ENCODE measurements at places on chromosomes 6 and 20. TPM values are rescaled to one million over a fixed set of nuclear protein-coding genes. Genes with fewer than 3 reads are reported as not detected.

Gene BIRC7
- not detected for total RNA-seq

Gene KHDRBS2
- total RNA-seq: not detected

GRCh38 chr6:111623046-111623718 is 17.5 kb upstream of the TRAF3IP2 start:
- H3K27me3 ChIP-seq: no peaks in the 10 kb centered on the region
- no peaks in the 10 kb centered on the region for H3K4me1 ChIP-seq
- no peak overlapping the region for H3K4me3 ChIP-seq

DNA sequence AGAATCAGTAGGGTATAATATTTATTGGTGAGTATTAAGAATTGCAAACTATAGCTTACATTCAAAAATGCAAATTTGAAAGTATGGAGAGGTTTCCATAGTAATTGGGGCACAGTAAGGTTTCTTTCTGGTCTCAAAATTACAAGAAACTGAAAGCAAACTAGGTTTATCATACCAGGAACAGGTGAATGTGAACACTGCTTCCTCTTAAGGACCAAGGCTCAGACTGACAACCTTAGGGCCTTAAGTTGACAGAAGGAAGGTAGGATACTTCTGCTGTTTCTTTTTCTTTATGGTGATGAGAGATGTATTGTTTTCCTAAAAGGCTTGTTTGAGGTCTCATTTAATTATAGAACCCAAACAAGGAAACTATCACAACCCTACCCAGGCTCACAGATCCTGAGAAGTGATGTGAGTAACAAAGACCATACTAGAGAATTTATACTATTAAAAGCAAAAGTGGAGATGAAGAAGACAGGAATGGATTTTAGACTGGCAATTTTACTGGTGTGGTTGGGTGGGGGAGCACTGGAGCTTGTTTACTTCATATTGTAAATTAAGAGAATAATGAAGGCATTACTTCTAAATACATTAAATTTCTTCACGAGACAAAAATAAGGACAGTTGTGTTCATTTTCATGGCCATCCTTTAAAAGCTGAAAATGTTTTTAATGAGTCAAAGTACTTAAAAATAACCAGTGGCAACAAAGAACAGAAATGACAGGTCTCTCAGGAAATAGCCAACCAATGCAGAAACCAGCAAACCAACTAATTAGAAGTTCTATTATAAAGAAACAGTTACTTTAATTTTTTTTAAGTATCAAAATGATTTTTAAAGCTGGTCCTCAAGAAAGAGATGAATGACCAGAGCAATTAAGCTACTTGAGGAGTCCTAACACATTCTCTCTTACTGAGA is 21.3 kb downstream of the STAU1 start:
- DNase-seq: peak; percentile 22
- peaks cover 19% of the 10 kb centered on the region for H3K36me3 ChIP-seq
- peaks cover 38% of the 10 kb centered on the region for H3K4me1 ChIP-seq
- H3K27ac ChIP-seq: peak overlapping the region; percentile 65
- H3K27me3 ChIP-seq: no peaks in the 10 kb centered on the region

GRCh38 chr20:61311656-61312387 is 59.8 kb downstream of the CDH4 start:
- no peak overlapping the region for H3K27ac ChIP-seq
- H3K4me1 ChIP-seq: no peaks in the 10 kb centered on the region
- no peaks in the 10 kb centered on the region for H3K36me3 ChIP-seq
- H3K4me3 ChIP-seq: no peak overlapping the region

- no peak for DNase-seq
- peaks cover 12% of the 10 kb centered on the region for H3K4me1 ChIP-seq
- no peaks in the 10 kb centered on the region for H3K27me3 ChIP-seq
Observed at GRCh38 chr20:3843490-3843889, 3.1 kb upstream of the MAVS start.

GRCh38 chr6:106976270-106976669 is 1.7 kb upstream of the CD24 start:
- H3K4me1 ChIP-seq: peaks cover 23% of the 10 kb centered on the region
- peaks cover 25% of the 10 kb centered on the region for H3K27me3 ChIP-seq
- no peak for DNase-seq
- no peaks in the 10 kb centered on the region for H3K36me3 ChIP-seq
- H3K27ac ChIP-seq: no peak overlapping the region

DNA sequence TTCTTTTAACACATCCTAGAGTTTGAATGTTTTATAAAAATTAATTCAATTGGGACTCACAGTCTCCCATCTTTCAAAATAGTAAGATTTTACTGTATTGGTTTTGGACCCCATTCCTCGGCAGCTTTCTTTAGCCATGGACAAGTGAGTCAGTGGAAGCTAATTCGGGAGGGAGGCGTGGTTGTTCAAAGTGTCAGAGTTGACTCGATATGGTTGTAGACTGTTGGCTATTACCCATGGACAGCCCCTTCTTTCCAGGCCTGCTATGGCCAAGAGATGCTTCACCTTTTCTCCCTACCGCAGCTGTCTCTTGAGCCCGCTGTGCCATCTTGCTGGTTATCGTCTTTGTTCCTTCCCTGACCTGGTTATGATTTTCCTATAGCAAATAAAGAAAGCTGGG is 243.0 kb downstream of the CD83 start:
- no peak overlapping the region for H3K27ac ChIP-seq
- no peak for DNase-seq
- no peaks in the 10 kb centered on the region for H3K4me1 ChIP-seq
- no peaks in the 10 kb centered on the region for H3K36me3 ChIP-seq
- no peak overlapping the region for H3K4me3 ChIP-seq

DNA sequence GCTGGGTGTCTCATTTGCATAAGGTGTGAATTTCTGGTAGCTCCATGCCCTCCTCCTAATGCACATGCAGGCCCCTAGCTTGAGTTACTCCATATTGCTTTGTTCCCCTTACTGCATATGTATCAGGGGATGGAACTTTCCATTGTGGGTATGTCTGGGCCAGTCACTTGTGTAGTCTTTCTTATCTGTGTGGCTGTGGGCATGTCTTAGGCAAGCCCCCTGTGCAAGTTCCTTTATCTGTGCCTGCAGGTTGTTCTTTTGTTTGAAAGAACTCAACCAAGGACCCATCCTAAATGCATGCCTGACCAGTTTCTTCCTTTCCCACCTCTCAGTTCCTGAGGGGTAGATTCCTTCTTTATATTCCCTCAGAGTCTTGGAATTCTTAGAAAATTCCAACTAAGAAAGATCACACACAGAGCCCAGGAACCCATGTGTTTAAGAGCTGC is 23.6 kb downstream of the MBOAT1 start:
- no peaks in the 10 kb centered on the region for H3K4me1 ChIP-seq
- peaks cover 10% of the 10 kb centered on the region for H3K36me3 ChIP-seq
- DNase-seq: no peak
- no peak overlapping the region for H3K4me3 ChIP-seq
- H3K27me3 ChIP-seq: no peaks in the 10 kb centered on the region
- H3K27ac ChIP-seq: no peak overlapping the region

GRCh38 chr6:17705778-17706579 is 746 bp downstream of the NUP153 start:
- peaks cover 39% of the 10 kb centered on the region for H3K4me1 ChIP-seq
- peak overlapping the region; percentile 99 for H3K27ac ChIP-seq
- peak; percentile 81 for DNase-seq
- H3K27me3 ChIP-seq: no peaks in the 10 kb centered on the region
- H3K4me3 ChIP-seq: peak overlapping the region; percentile 93
- H3K36me3 ChIP-seq: no peaks in the 10 kb centered on the region

DNA sequence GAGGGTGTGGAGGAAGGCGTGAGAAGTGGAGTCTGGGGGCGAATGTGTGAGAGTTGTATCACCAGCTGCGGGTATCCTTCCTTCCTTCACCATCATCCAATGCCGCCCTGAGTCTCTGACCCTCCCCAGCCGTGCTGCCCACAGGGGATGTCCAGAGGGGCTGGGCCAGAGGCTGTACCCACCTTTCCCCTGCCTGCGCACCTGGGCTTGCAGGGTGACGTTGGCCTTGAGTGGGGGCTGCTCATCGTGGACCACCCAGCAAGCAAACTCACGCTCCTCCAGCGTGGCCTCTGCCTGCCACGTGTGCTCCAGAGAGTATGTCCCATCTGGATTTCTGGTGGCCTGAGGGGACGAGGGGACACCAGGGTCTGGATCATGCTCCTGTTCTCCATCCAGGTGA is 116.9 kb upstream of the SIRPA start:
- no peak for DNase-seq
- no peak overlapping the region for H3K27ac ChIP-seq
- peaks cover 8% of the 10 kb centered on the region for H3K4me1 ChIP-seq
- H3K4me3 ChIP-seq: no peak overlapping the region
- no peaks in the 10 kb centered on the region for H3K27me3 ChIP-seq
- no peaks in the 10 kb centered on the region for H3K36me3 ChIP-seq

- no peak overlapping the region for H3K4me3 ChIP-seq
- DNase-seq: no peak
- H3K27ac ChIP-seq: no peak overlapping the region
- H3K36me3 ChIP-seq: no peaks in the 10 kb centered on the region
- H3K4me1 ChIP-seq: no peaks in the 10 kb centered on the region
Observed at GRCh38 chr6:139982652-139983295, 608.3 kb upstream of the CITED2 start.

- H3K36me3 ChIP-seq: no peaks in the 10 kb centered on the region
- no peak overlapping the region for H3K27ac ChIP-seq
- peaks cover 23% of the 10 kb centered on the region for H3K4me1 ChIP-seq
- H3K4me3 ChIP-seq: no peak overlapping the region
Observed at GRCh38 chr20:25077610-25078169, 4.3 kb downstream of the VSX1 start.

DNA sequence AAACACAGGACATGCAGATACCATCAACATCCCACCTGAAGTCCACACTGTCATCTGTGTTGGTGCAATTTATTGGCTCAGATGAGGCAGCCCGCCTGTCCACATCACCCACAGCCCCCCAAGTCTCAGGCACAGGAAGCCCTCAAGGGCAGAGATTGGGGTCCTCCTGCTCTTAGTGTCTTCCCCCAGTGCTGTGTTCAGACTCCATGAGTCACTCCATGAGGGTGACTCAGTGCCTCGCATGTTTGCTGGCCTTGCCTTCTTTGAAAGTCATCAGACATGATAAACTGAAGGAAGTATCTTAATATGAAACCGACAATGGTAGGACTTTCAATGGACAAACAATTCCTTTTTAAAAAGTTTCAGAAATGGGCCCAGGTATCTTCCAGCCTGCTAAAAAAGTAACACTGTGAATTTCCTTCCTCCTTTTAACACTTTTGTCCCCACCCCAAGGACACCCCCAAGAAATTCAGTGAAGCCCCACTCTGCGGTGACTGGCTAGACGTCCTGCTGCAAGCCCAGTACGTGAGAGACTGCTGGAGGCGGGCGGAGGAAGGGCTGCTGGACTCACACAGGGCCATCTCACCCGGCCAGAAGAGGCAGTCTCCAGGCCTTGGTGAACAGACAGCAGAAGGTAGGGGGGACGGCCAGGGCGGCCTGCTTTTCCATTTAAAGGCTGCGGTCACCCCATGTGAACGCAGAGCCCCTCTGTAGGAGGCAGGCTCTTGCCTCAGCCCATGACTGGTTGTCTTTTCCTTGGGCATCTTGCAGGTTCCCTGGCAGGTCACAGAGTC is 43.0 kb upstream of the KCNK16 start:
- H3K4me1 ChIP-seq: peaks cover 4% of the 10 kb centered on the region
- H3K36me3 ChIP-seq: no peaks in the 10 kb centered on the region
- no peak overlapping the region for H3K27ac ChIP-seq
- H3K27me3 ChIP-seq: no peaks in the 10 kb centered on the region
- DNase-seq: no peak

DNA sequence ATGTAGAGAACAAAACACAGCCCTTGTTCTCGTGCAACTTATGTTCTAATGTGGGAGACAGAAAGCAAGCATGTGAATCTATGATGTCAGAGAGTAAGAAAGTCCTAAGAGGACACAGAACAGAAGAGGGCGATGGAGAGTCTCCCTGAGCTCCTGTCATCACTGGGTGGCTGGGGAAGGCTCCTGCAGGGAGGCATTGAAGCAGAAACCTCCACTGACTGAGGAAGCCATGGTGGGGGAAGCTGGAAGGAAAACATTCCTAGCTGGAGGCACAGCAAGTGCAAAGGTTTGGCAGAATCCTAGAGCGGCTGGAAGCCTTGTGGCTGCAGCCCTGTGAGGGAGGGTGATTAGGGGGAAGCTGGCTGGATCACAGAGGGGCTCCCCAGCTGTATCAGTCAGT is 248.0 kb downstream of the CDH26 start:
- H3K27ac ChIP-seq: no peak overlapping the region
- DNase-seq: no peak
- H3K4me3 ChIP-seq: no peak overlapping the region

- no peak for DNase-seq
- H3K27me3 ChIP-seq: no peaks in the 10 kb centered on the region
- H3K4me3 ChIP-seq: peak overlapping the region; percentile 37
- H3K36me3 ChIP-seq: no peaks in the 10 kb centered on the region
Observed at GRCh38 chr6:149202952-149203351, 114.6 kb upstream of the TAB2 start.

DNA sequence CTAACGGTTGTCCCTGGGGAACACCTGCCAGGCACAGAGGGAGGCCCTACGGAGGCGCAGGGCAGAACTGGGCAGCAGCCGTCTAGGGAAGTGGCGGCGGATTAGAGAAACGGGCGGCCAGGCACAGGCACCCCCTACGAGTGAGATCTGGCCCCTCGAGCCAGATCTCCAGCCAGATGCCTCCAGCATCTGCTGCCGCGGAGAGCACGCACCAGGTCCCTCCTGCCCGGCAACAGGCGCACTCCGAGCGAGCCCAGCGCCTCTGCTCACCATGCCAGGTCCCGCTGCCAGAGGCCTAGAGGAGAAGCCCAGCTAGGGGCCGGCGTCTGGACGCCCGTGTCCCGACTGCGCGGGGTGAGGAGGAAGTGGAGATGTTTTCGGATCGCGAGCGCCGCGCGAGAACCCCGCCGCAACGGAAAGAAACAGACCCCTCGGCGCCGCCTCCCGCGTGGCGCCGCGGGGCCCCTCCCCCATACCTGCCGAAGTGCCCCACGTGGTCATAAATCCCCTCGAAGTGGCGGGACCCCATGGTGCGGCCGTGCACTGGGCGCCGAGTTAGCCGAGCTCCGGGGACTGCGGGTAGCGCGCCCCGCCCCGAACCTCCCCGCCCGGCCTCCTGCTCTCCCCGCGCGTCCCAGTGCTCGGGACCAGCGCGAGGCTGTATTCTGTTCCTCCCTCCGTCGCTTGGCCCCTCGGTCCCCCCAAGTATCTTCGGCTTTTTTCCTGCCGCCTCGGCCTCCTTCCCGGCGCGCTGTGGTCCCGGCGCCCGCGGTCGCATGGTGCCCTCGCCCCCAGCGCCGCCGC is at the start of gene SLC22A16:
Gene SLC22A16 (minus strand): TSS at position 568 of the 804 bp plus-strand sequence. CDS start 39 bp downstream, at position 529.
- H3K36me3 ChIP-seq: no peaks in the 10 kb centered on the region
- H3K4me3 ChIP-seq: no peak within 1 kb of the TSS
- H3K27me3 ChIP-seq: peaks cover 23% of the 10 kb centered on the region
- H3K27ac ChIP-seq: no peak within 1 kb of the TSS
- no peak for DNase-seq
